ENCODE measurements at places on chromosomes 6 and 20.

GRCh38 chr20:49747707-49748524 lies 34.2 kb upstream of the B4GALT5 start:
- DNase-seq: peak; percentile 57

GRCh38 chr6:107787589-107787960 lies 36.5 kb downstream of the SCML4 start:
- no peak for DNase-seq

DNA sequence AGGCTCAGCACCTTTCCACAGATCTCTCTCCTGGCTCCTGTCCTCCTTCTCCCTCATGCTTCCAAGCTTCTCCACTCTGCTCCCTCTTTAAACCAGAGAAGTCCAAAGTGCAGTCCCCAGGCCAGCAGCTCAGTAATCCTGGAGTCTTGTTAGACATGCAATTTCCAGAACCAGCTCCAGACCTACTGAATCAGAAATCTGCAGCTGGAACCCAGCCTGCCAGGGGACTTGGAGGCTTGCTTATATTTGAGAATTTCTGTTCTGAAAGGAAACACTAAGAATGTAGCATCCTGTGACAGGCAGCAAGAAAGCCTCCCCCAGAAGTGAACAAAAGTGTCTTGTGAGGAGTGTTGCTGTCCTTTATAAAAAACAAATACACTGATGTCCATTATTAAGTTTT lies 438.1 kb downstream of the BCKDHB start:
- DNase-seq: no peak

DNA sequence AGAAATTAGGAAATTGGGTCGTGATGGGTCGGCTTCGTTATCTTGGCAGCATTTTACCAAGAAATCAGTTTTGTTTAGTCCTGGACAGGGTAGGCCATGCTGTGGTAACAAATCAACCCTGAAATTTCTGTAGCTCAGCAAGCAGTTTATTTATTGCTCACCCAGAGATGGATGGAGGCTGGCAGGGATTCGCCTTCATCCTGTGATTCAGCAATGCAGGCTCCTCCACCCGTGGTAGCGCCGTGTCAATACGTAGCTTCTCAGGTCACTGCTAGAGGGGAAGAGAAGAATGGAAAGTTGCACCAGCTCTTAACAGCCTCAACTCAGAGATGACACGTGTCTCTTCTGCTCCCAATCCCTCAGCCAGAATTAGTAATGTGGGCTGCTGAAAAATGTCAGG lies 157.0 kb upstream of the SGK1 start:
- no peak for DNase-seq

DNA sequence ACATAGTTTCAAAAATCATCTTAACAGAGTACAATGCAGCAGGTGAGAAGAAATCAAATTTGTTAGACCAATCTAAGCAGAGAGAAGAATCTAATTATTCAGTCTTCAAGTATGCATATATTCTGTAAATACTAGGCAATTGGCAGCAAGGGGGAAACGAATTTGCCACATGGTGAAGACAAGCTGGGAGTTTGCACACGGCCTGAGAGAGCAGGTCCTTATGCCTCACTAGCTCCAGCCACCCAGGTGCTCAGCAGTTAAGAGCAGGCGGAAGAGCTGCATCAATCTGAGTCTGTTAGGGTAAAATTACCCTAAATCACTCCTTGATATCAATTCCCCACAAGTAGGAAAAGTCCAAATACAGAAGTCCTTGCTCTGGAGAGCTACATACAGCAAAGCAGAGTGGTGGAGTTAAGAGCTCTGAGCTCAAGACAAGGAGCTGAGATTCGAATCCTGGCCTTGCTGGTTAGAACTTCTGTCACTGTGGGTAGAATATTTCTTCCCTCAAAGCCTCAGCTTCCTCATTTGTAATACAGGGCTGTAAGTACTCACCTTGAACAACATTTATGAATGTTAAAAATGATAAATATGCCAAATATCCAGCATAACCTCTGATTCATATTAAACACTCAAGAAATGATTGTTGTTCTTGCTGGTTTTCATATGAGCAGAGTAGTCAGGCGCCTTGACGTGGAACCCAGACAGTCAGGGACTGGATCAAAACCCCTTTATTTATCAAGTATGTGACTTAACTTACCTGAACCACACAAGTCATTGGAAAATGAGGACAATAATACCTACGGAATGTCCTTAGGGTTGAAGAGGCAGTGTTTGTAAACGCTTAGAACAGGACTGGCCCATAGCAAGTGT lies 444.2 kb downstream of the CDH26 start:
- no peak for DNase-seq

DNA sequence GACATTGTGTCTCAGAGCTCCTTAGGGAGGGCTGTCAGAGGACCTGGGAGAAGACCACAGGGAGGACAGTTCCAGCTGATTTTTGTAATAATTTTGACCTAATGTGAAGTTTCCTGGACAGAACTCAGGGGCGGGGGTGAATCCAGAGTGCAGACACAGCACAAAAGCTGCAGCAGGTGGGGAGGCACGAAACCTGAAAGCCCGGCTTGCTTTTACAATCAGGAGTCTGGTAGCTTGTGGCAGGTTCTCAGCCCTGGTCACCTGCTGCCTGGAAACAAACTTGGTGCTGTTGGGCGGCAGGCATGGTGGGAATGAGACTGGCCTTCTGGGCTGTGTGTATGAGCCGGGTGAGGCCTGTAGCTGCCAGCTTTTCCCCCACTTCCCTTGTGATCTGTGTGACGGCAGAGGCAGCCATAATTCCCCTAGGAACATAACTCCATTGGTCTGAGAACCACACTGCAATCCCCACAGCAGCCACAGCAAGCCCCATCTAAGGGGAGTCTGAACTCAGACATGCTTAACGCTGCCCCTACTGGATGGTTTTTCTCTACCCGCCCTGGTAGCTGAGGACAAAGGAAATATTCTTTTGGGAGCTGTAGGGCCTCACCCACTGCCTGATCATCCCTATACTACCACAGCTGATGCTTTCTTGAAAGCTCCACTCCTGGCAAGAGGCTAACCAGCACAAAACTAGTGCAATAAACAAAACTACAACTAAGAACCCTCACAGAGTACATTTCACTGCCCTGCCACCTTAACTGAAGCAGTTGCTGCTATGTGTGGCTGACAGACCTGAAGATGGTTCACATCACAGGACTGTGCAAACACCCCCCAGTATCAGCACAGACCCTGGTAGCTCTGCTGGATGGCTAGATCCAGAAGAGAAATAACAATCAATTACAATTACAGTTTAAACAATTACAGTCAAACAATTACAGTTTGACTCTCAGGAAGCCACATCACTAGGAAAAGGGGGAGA lies 1055.1 kb upstream of the GJE1 start:
- DNase-seq: no peak

DNA sequence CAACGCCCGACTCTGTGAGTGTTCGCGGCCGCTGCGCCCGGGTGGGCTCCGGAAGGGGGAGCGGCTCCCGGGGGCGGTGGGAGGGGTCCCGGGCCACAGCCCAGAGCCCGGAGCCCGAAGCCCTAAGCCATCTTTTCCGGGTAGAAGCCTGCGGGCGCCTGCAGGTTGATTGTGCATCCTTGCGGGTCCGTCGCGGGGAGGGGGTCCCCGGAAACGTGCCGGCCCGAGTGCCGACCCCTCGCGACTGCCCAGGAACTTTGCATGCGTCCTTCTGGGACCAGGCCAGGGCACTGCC lies 413 bp downstream of the PTPRA start:
- peak; percentile 31 for DNase-seq

DNA sequence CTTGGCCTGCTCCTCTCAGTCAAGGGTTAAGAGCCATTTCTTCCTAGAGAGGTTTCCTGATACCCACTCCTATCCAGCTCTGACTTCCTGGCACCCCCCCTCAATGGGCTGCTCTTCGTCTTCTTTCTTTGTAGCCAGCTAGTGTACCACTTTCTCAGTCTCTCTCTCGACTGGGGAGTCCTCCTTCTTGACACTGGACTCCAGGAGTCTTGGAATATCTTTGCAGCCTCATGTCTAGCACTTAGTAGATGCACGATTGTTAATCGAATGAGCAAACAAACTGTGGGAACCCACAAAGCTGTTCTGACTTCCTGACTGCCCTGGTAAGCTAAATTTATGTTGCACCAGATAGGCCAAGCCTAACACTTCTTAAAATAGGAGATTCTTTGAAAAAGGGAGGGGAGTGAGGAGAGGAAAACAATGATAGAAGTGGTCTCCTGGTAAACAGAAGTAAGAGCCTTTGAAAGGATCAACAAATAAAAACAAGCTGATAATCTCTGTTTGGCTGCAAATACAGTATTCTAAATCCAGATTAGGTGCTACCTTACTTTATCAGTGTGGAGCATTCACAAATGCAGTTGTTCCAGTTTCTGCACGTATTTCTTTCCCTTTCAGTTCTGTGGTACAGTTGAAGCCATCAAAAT lies 160.1 kb upstream of the CITED2 start:
- no peak for DNase-seq

All from MG63 (cell line).